ENCODE measurements at places on chromosomes 11 and 22.

DNA sequence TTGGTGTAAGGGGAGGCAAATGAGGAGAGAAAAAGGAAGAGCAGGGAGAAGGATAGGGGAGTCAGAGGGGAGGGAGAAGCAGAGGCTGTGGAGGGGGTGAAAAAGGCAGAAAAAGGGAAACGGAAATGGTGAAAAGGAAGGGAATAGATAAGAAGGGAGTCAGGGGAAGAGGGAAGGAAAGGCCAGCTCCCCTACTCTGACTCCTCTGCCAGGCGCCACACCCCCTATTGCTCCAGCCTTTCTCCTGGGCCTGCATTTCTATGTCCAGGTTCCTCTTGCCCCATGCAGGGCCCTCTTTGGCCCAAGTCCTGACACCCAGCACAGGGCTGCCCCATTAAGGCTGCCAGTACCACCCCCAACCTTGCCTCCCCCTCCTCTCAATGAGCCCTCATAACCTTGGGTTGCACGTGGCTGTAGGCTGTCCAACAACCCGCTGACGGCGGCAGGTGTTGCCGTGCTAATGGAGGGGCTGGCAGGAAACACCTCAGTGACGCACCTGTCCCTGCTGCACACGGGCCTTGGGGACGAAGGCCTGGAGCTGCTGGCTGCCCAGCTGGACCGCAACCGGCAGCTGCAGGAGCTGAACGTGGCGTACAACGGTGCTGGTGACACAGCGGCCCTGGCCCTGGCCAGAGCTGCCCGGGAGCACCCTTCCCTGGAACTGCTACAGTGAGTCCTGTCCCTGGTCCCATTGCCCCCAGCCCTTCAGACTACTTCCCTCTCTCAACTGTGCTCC, 3.4 kb upstream of the NHERF4 start:
- DNase-seq: no peak

DNA sequence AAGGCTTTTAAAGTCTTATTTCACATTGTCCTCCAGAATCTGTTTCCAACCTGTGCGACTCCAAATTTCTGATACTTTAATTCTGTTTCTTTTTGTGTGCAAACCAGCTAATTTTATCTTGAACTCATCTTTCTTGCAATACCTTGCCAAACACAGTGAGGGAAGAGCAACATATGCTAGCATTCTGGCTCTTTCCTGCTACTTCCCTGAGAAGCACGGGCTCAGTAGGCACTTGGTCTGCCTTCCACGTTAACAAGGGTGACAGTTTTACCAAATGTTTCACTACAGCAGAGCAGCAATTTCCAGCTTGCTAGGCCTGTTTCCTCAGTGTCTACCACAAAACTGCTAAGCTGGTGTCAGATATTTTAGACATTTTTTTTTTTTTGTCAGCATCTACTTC, 405.8 kb downstream of the NTM start:
- no peak for DNase-seq

DNA sequence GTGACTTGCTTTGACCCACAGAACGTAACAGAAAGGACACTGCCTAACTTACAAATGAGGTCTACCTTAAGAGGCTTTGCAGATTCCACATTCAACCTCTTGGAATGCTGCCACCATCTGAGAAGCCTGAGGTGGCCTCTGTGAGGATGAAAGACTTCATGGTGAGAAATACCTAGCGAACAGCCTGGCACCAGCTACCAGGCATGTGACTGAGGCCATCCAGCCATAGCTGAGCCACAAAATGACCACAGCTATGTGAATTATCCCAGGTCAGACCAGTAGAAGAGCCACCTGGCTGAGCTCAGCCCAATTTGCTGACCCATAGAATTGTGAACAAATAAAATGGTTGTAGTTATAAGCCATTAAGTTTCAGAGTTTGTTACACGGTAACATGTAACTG, 37.5 kb downstream of the PPARA start:
- no peak for DNase-seq

DNA sequence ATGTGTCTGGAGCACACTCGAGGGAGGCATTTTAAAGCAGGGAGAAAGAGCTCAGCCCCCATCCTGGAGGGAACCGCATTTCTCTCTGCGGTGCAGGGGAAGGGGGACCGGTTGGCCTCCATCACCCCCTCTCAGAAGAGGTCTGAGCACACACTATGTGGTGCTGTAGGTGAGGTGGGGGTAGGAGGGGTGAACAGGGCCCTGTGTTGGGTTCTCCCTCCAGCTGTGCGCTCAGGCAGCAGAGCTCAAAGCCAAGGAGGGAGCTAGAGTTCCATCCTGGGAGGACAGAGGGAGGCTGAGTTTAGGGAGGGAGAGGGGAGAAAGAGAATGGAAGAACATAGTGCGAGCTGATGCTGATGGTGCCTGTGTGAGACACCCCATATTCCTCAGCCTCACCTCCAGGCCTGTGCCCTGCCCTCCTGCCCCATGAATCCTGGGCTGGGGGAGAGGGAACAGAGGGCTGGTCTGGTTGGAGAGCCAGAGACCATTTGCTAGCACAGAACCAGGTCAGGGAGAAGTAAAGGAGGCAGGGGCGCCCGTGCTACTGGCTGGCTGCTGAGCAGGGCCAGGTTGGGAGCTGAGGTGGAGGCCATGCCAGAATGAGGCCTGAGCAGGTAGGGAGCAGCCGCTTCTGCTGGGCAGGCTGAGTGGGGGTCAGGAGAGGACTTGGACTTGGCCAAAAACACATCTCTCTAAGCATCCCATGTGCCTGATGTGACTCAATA, 43.7 kb downstream of the ALX4 start:
- no peak for DNase-seq

GRCh38 chr11:114359342-114359741, 41.0 kb downstream of the C11orf71 start:
- DNase-seq: no peak

GRCh38 chr22:44759001-44759400, 6.6 kb downstream of the ARHGAP8 start:
- no peak for DNase-seq

DNA sequence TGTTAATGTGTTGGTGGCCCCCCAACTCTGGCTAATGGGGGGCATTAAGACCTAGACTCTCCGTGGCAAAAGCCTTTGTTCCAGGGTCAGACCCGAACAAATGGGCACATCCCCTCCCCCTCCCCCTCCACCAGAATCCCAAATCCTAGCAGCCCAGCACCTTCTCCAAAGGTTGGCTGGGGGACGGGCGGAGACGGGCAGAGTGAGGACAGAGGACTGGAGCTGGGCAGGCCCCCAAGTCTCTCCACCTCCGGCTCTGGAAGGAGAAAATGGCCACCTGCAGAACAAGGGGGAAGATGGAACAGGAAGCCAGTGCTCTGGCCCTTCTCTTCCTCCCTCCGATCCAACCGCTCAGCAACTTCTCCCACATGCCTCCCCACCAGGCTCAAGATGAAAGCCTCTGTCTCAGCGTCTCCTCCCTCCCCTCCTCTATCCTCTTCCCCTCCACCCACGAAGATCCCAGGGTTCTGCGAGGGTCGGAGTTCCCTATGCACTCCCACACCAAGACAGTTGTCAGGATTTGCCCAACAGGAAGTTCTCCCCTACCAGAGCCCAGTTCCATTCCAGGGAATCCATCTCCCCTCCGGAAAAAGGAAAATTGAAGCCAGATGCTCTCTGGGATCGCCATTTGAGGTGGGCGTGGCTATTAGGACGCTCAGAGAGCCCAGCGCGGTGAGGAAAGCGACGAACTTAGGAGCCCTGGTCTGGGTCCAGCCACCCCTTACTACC, 20.1 kb downstream of the ADA2 start:
- DNase-seq: no peak

- DNase-seq: peak; percentile 77
Measured at GRCh38 chr11:65117206-65118096, at the start of gene ZNHIT2. TSS of gene ZNHIT2 (minus strand) at chr11:65117701. CDS start at chr11:65117653, 48 bp downstream.

- no peak for DNase-seq
Measured at GRCh38 chr22:44395118-44396005, 82.6 kb upstream of the SHISAL1 start.

DNA sequence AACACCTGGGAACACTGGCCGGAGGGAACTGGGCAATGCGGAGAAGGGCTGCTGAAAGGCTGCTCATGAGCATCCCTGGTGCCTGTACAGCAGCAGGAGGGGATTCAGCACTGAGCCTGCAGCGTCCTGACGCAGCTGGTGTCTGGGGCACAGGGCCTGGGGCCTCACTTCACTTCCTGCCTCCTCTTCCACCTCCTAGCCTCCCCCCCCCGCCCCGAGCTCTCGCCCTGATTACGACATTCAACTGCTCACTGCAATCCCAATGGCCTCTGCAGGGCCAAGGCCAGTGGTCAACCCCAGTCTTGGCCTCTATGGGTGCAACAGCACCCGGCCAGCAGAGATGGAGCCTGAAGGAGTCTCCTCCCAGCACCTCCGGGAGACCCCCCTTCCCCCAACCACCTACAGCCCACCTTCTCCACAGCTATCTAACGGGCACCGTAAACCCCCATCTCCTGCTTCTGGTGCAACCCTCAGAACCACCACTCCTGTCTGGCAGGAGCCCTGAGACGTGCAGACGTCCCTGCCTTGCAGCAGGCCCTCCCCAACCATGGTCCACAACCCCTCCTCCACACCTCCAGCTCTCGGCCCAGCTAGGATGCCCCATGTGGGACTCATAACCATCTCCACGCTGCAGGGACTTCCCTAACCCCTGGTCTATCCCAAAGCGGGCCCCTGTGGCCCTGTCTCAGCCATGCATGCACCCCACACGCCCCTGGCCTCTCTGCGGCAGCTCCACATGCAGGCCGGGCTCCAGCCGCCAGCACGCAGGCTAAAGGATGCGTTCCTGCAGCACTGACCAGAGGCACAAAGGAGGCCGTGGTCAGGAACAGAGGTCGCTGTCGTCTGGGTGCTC, 38.2 kb downstream of the BRD1 start:
- no peak for DNase-seq

DNA sequence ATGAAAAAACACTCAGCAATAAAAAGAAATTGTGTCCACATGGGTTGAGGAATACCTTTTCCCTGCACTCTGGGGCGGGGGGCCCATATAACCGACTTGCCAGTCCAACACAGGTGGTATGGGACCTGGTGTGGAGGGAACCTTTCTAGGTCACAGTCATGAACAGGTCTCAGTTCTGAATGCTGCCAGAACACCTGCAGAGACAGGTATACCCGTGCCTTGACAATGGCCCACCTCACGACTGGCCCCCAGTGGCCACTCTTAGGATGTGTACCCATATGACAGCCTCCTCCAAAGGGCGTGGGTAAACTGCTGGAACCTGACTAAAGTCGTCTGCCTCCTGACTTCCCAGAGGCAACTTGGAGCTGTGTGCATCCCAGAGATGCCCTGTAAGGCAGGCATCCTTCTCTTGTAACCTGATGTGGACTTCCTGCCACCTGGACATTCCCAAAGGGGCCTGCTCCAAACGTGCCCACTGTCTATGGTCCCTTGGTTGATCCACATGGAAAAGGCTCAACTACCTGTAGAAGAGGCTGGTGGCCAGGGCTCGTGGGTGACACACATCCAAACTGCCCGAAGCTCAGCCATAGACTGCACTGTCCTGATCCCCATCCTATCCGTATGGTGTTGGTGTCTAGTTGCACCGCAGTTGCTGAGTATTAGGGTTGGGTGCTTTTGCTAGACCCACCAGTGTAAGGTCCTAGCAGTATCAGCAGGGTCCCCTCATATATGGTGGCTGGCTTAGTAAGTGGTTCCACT, 859.3 kb downstream of the BRD1 start:
- no peak for DNase-seq

- DNase-seq: no peak
Measured at GRCh38 chr11:113329725-113330124, 15.3 kb downstream of the TTC12 start.

DNA sequence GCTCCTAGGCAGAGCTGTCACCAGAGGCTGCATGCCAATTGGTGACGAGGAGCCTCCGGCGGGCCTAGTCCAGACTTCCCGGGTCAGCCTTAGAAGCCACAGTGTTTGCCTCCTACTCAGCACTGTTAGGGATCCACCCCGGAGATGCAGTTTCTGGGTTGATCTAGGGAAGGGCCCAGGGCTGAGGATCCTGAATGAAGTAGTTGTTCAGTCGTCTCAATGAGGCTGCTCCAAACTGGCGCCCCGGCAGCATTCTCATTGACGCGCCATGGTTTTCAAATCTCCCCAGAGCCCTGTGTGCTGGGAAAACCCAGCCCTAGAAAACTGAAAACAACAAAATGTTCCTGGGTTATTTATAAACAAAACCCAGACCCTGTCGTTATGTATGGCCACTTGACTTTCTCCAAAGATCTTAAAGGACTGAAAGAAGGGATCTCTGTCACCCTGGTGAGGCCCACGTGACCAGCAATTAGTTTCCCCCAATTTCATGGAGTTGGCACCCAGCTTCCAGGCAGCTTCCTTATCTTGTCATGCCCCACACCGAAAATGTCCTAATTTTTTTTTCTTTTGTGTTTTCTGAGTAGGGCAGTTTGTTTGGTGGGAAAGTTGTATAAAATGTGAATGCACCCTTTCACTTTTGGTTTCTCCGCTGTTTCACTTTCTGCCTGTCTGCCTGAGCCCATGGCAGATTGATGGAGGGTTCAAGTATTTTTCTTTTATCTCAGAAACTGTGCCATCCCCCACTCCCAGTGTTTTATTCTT, 2.0 kb upstream of the EHD1 start:
- no peak for DNase-seq

- no peak for DNase-seq
Measured at GRCh38 chr22:37353839-37354238, 71.5 kb downstream of the CYTH4 start.

- DNase-seq: no peak
Measured at GRCh38 chr22:25030636-25031035, 78.1 kb downstream of the KIAA1671 start.

DNA sequence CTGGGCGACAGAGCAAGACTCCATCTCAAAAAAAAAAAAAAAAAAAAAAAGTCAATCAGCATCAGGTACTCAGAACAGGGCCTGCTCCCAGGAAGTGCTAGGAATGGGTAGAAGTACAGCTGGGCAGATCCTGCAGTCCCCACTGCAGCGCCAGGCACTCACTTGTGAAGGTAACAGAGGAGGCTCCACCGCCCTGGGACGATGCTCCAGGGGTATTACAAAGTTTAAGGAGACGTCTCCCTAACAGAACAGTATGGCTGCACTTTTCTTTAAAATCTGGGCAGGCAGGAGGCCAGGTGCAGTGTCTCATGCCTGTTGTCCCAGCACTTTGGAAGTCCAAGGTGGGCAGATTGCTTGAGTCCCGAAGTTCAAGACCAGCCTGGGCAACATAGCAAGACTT, 1449.0 kb downstream of the BRD1 start:
- no peak for DNase-seq

GRCh38 chr11:85756401-85757200, 54.3 kb downstream of the SYTL2 start:
- no peak for DNase-seq

GRCh38 chr22:27905653-27906052, 13.4 kb downstream of the PITPNB start:
- DNase-seq: no peak

- DNase-seq: no peak
Measured at GRCh38 chr22:27408068-27408467, 393.5 kb downstream of the MN1 start.

GRCh38 chr11:79413268-79413667, 27.6 kb downstream of the TENM4 start:
- DNase-seq: no peak

- no peak for DNase-seq
Measured at GRCh38 chr22:35555483-35555890, 14.9 kb downstream of the RASD2 start.

DNA sequence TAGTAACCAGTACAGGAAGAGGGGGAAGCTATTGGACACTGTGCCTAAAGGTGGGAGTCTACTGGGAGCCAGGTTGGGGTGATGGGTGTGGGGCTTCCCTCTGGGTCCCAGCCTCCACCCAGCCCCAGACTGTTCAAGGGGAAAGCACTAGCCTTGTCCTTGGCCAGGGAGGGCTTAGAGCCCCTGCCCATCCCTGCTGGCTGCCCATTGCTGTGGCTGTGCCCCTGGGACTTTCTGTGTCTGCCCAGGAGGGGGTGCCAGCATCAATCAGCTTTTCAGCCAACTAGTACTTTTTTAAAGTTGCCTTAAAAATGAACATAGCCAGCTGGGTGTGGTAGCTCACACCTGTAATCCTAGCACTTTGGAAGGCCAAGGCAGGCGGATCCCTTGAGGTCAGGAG, 19.9 kb downstream of the INCENP start:
- no peak for DNase-seq
